GM12878 (cell line): ENCODE measurements at places on chromosomes 5 and 9.
A peak's percentile ranks its signal among the peaks of the same experiment; 100 is the strongest.

DNA sequence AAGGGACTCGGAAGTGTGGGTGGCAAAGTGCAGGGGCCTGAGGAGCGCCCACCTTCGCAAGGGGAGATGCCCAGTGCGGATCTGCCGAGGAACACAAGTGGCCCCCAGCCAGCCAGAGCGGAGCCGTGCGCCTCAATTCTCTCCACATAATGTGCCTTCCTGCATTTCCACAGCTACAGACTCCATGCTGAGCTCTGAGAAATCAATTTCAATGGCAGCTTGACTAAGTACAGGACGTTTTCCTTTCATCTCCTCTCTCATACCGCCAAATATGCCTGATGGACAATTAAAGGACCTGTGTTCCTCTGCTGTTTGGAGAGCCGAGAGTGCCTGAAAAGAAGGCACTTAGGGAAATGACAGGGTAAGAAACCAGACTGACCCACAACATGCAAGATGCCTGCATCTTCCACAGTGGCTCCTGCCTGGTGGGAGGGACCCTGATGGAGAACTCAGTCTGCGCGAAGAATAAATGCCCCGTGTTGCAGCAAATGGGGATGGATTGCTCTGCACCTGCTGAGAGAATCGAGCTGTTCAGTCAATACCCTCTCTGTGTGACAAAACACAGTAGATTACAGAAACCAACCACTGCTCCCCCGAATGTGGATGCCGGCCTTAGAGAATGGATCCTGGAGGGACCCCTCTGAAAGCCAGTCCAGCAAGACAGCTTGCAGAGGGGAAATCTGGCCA lies 38.6 kb upstream of the OLFM1 start:
- no peak for DNase-seq

- DNase-seq = no peak
These were observed 137.4 kb downstream of the MED27 start for GRCh38 chr9:131942146-131942720.

DNA sequence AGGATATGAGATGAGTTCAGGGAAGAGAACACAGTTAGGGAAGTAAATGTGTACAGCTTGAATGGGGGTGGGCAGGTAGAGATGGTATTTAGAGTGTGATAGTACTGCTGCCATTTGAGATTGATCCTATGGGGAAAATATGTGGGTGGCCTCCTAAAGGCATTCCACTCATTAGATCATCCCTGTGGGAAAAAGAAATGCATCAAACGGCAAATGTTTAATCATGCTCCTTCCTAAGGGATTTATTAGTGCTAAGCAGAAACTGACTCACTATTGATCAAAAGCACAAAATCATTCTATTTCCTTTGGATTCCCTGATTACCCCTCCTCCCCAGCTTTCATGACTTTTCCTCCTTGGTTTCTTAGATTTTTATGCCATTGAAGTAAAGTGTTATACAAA lies 36.4 kb upstream of the SMC5 start:
- no peak for DNase-seq

DNA sequence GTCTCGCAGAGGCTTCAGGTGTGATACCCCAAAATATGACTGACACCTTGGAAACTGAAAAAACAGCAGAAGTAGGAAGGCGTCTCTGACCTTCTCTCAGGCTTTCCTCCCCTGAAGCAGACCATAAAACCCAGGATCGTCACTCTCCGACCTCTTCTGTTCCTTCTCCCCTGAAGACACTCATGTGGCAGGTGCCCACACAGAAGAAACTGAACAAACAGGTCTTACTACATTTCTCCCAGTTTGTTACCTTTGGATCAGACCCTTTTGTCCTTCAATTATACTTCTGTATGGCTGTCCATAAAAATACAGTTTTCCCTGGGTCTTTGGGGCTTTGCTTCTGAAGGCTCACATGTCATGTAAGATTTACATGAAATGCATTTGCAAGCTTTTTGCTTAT lies 10.3 kb upstream of the PRUNE2 start:
- no peak for DNase-seq

- no peak for DNase-seq
These were observed 101.8 kb downstream of the CAMSAP1 start for GRCh38 chr9:135805422-135806022.

DNA sequence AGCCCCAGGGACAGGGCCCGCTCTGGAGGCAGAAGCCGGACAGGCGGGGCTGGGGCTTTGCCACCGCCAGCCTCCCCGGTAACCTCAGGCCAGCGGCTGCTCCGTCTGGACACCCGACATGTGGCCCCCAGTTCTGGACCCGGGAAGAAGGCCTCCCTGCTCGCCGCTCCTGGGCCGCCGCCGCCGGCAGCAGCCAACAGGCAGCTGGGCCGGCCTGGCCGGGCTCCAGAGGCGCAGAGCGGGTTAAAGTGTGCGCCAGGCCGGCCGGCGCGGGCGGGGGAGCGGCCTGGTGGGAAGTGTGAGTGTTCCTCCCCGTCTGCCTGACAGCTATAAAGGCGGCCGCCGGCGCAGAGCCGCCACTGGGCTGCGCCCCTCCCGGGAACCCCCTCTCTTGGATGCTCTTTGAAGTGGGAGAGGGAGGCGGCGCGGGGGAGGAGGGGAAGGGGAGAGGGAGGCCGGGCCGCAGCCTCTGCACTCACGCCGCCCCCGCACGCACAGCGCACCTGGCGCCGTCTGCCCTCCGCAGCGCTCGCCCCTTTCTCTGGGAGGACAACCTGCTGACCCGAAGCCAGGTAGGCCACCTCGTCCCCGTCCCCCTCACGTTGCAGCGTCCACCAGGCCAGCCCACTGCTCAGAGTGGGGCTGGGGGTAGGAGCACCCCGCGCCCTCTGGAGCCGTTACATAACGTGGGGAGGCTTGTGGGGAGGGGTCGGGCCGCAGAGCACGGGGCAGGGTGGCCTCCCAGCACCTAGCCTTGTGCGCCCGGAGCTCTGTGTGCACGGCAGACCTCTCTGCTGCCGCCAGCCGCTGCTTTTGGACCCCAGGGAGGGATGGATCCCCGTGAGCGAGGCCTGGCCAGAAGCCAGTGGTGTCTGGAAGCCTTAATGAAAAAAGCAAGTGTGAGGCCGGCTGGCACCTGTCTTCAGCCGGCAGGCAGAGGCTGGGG lies at the start of gene ADAMTSL2:
TSS of gene ADAMTSL2 (plus strand) at position 359 of the 946 bp plus-strand sequence. CDS start 2,009 bp downstream, outside the sequence.
- no peak for DNase-seq

GRCh38 chr5:171484460-171484899 lies 65.0 kb downstream of the FGF18 start:
- no peak for DNase-seq

DNA sequence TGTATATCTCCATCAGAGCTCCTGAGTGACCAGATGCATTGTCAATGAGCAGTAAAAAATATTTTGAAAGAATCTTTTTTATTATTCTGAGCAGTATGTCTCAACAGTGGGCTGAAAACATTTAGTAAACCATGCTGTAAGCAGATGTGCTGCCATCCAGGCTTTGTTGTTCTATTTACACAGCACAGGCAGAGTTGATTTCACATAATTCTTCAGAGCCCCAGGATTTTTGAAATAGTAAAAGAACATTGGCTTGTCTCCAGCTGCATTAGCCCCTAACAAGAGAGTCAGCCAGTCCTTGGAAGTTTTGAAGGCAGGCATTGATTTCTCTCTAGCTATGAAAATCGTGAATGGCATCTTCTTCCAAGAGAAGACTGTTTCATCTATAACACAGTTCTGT lies 25.2 kb upstream of the ENTREP1 start:
- DNase-seq = no peak

- no peak for DNase-seq
These were observed 34.0 kb upstream of the PPP1R2B start for GRCh38 chr5:156815988-156816599.

GRCh38 chr9:4639420-4639819 lies 22.7 kb upstream of the PLPP6 start:
- no peak for DNase-seq

DNA sequence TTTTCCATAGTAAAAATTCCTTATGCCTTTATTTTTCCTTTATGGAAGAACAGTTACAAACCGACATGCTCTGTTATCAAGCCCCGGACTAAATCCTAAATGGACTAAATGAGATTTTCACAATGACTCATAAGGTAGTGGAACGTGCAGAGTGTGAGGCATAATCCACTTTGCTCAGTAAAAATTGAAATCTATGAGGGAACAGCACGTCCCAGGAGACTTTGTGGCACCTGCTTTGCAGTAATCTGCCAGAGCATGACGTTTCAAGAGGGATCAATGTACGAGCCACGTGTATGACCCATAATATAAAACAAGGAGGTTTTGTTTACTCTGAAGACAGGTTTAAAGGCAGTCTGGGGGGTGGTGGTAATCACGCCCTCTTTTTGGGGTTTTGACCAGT lies 83.8 kb upstream of the GNA14 start:
- peak; percentile 42 for DNase-seq

- no peak for DNase-seq
These were observed 794.0 kb downstream of the EFNA5 start for GRCh38 chr5:106876665-106877194.

DNA sequence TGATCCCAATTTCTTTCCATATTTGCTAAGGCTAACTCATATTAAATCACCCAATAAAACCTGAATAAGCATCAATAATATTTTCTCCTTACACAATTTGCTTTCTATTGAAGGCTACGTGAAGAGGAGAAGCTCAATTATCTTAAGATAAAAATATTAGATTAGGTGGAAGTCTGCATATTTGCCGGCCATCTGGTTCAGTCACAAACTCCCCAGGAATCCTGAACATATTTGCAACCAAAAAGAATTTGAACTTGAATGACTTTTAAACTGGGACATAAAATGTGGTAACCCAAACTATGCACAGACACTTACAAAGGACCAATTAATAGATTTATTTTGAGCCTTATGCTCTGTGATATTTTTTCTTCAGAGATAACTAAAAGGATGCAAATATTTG lies 92.3 kb downstream of the HAPLN1 start:
- no peak for DNase-seq

DNA sequence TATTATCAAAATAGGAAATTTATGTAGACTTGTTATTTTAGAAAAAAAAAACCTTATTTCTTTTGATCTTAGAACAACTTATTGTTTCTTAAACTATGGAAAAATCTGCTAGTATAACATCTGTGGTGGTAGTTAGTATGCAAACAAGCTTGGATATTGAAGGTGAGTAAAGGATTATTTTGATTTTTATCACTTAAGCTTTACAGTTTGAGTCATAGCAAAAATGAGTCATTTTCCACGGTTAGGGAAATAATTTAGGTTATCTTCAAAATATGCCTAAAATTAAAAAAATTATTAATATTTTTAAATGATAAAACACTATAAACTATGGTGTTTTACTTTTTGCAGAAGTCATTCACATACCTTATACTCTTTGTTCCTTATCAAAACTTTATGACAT lies 107.2 kb upstream of the DHFR start:
- DNase-seq = no peak

GRCh38 chr9:87584326-87584725 lies 86.7 kb downstream of the DAPK1 start:
- DNase-seq = no peak

GRCh38 chr5:35117967-35118366 lies 70.2 kb upstream of the AGXT2 start:
- DNase-seq = no peak

DNA sequence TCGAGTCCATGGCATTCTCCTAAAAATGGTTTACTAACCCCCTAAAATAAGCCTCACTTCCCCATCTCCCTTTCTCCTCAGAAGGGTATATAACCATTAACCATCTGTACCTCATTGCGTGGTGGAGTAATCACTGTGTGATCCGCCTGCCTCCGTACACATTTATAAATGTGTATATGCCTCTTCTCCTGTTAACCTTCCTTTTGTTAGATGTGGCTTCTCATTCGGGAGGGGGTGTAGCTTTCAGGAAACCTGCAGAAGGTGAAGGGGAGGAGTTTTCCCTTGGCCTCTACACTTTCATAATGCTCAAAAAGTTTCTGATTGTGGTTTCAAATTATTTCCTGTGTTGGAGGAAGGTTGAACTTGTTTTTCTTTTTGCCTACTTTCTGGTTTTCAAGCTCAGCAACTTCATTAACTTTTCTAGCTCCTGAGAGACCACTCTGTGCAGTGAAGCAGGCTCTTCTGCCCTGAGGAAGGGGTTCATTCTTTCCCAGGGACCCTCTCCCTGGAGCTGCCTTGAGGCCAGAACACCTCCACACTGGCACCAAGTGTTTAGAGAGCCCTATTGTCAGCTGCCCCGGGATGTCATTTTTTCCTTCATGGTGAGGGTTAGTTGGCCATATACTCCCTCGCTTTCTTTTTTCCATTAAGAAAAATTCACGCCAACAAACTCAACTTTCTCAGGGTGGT lies 46.9 kb downstream of the RASGRF2 start:
- DNase-seq = no peak

GRCh38 chr5:109478830-109479229 lies 69.1 kb upstream of the PJA2 start:
- no peak for DNase-seq

DNA sequence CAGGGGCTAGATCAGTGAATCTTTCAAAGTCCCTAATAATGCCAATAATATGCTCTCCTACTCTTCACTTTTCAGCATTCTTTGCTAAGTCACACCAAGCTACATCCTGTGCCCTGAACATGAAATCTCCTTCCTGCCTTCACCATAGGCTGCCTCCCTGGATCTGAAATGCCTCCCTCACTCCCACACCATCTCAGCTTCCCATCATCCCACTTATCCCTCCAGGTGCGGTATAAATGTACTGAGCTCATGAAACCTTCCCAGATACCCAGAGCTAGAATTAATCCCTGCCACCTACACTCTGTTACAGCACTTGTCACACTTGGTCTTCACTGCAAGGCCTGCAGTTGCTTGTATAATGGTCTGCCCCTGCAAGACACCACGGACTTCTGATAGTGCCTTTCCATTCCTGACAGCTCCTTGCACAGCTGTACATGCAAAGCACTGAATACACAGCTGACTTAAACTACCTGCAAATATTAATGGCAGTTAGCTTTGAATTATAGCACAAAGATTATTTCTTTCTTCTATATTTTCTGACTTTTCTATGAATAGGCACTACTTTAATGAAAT lies 250.4 kb downstream of the EBF1 start:
- DNase-seq = no peak

- DNase-seq = no peak
These were observed 1.2 kb upstream of the RNF44 start for GRCh38 chr5:176538230-176538988.

- DNase-seq = no peak
These were observed 8.6 kb downstream of the SLC36A2 start for GRCh38 chr5:151338734-151339133.

DNA sequence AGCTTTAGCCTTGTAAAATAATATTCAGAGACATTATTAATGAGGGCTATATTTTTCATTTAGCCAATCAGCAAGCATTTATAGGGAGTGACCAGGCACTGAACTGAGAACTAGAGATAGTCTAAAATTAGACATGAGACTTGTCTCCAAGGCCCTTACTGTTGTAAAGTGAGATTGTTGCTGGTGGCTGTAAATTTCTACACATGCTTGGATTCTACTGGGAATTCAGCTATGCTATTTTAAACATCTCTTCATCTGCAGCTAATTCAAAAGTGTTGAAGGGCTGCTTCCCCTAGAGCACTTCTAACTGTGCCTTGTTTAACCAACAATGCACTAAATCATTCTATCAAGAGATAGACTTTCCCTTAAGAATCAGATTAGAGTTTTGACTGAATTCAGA lies 67.4 kb downstream of the CHSY3 start:
- DNase-seq = no peak
